ENCODE measurements at places on chromosomes 2 and 18. TPM values are rescaled to one million over a fixed set of nuclear protein-coding genes. Genes with fewer than 3 reads are reported as not detected.

- DNase-seq: no peak
Observed at GRCh38 chr18:68121308-68121707, 593.6 kb downstream of the TMX3 start.

GRCh38 chr2:196415384-196415783 is 224.1 kb upstream of the CCDC150 start:
- DNase-seq: no peak

- DNase-seq: no peak
Observed at GRCh38 chr18:44798433-44799048, 117.9 kb downstream of the SETBP1 start.

DNA sequence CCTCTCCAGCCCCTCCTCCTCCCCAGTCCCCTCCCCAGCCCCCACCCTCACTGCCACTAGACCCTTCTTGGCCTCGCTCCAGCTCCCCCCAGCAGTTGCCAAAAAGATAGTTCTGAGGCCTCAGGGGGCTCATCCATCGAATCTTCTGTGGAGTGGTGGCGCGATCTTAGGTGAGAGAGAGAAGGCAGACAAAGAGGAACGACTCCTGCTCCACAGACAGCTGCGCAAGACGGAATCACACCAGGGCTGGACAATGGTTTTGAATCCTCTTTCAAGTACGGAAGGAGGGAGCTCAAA is 68.1 kb downstream of the LAMA3 start:
- no peak for DNase-seq

- no peak for DNase-seq
Observed at GRCh38 chr2:30567317-30567716, 120.3 kb downstream of the LCLAT1 start.

DNA sequence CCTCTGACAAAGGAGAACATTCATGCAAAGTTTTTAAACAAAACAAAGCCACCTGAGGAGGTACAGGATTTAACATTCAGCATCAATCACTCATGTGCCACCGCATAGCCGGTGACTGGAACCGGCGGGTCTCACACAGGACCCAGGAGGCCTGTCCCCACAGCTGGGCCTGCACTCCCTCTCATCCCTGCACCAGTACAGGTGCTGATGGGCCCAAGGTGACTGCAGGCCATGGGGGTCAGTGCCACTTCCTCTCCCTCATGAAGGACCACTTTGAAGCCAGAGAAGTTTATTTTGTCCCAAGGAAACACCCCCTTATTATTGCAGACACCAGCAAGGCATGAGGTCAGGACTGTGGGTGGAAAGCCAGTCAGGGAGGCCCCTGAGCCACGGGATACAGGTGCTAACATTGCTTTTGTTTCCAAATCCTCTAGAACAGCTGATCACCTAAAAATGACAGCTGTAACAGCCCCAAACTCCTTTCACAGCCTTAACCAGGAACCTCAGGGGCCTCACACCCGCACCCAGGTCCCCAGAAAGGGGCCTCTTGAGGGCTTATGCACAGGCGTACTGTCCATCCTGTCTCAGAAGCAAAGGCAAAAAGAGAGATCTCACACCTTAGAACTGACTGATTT is 14.0 kb downstream of the PARD6G start:
- DNase-seq: no peak

- no peak for DNase-seq
Observed at GRCh38 chr2:113162869-113163268, 10.9 kb upstream of the PSD4 start.

GRCh38 chr2:207528980-207529329 is 807 bp upstream of the CREB1 start:
- DNase-seq: no peak

MEP1B gene
- total RNA-seq: not detected

CNDP1 gene
- not detected for total RNA-seq

DAPL1 gene
- not detected for total RNA-seq

GPR35 gene
- not detected for total RNA-seq
